ENCODE measurements at places on chromosomes 5 and 9.

GRCh38 chr9:91053824-91054223, 252.2 kb downstream of the SYK start:
- DNase-seq, result no peak

DNA sequence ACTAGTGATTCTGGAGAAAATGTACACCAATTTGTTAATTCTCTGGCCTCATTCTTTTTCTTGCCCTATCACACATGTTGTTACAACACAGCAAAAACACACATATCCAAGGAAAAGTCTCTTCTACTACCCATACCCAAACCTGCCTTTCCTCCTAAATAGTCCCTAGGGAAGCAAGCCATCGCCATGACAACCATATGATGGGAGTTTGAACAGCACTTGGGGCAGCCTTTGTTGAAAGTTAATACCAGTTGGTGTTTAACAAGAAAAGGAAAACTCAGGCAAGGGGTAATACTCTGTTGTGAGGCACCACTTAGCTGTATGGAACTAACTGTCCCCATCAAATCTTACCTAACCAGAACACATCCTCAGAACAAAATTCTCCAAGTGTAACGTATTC, 1.7 kb downstream of the TRPM3 start:
- no peak for DNase-seq

GRCh38 chr5:147617191-147617606, 107.3 kb upstream of the DPYSL3 start:
- DNase-seq, result no peak

DNA sequence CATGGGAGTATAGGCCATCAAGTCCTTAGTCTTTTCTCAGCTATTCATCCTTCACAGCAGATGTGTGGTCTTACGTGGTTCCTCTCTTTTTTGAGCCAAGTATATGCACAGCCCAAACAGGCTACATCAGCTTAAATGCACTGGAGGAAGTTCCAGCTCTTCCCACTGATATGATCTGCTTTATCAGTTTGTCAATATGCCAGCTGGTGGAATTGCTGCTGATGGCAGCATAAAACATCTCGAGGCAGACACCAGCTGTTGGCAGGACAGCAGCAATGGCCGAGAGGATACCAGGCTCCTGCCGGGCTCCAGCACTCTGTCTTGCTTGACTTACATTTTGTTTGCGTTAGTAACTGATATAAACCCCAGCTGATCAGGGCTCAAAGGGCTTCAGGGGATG, 143.4 kb downstream of the TENT4A start:
- DNase-seq, result no peak

DNA sequence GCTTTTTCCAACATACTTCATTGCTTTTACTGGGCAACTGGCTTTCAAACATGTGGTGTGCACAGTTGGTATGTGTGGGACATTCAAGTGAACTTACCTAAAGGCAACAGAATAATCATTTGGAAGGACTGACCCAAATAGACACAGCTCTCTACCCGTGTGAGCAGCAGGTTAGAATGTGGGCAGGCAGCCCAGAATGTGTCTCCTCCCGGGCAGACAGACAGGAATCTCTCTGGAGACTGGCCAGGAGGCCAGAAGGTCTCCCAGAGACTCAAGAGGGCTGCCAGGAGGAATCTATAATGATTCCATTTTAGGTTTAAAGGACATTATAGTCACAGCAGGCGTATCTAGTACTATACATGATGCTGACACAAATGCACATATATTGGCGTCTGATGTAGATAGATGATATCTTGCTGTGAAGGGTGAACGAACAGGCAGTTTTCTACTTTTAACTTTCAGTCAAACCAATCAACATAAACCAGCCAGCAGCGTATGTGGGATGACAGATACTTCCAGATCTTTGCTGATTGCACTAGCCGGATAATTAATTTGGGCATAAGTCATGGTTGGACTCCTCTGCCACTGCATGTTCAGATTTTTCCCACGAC, 297.4 kb upstream of the ZNF608 start:
- DNase-seq, result peak; percentile 39

DNA sequence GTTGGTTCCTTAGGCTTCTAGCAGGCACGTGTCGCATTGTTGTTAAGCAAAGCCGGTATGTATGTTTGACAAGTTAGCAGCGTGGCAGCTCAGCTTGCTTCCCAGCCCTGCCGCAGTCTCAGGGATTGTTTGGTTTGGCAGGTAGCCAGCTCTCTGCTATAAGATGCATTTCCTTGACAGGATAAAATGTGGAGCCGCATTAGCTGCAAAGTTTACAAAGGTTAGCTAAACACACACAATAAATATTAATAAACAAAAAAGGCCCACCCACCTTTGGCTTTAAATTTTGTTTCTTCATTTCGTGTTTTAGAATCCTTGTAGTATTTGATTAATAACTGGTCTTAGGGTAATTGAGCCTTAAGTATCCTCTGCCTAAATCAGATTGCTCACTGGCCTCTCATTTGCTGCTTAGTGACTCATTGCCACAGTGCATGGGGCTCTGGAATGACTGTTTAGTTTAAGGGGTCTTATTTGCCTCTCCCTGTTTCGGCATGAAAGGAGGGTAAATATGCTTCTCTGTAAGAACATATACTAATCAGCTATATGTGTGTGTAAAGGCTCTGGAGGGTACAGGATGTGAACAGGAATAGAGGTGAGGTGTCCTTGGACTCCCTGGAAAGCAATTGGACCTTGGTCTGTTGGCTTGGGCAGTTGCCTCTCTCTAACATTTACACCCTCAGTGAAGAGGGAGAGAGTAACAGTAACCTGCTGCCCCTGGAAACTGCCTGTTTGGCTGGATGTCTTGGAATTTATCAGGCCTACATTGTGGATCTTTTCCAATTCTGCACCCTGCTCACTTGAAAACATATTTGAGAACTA, 122.0 kb downstream of the GDNF start:
- peak; percentile 70 for DNase-seq

DNA sequence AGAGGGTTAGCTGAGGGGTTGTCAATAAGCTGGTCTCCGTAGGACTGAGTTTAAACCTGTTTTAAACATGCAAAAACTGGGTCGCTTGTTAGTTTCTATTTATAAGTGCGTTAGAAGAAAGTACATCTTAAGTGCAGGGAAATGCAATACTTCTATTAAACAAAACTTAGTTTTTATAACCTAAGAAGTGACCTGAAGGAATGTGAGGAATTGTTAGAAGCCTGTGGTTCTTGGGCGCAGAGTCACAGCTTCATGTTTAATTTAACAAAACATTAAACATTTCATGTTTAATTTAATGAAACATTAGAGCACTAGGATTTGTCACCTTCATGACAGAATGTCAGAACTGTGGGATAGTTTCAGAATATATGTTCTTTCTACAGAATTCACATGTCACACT, 469.2 kb upstream of the WWC1 start:
- DNase-seq, result no peak

DNA sequence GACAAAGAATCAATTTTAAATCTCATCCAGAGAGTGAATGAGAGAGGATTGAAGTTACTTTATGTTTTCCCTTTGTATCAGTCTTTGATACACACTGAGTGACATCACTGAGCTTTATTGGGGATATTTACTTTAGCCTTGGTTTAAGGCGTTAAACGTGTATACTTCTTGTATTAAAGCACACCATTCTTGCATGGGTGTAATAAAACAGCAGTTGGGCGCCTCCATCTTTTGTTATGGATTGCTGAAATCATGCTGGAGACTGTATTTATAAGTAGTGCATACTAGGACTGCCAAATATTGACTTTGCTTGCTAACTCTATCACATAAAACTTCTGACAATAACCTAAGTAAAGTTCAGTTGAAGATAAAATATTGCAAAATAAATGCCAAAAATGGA, 1755.8 kb upstream of the WWC1 start:
- no peak for DNase-seq

- DNase-seq, result no peak
These were observed 17.5 kb upstream of the TEX10 start for GRCh38 chr9:100370064-100370723.

DNA sequence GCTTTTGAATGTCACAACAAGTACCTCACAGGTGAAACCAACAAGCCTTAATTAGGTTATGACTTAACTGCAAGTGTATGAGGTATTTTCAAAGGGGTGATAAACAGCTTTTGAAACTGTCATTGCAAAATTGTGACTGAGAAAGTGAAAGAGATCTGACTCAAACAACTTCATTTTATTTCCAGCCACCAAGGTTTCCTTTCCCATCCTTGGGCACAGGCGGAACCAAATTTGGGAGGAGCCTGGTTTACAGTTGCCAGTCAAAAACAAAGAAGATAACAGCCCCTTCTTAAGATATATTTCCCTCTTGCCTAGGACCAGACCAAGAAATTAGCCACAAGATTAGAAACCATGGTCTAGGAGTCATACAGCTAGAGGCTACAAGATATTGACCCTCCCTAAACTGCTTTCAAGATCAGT, 417.1 kb downstream of the CSNK1G3 start:
- no peak for DNase-seq

GRCh38 chr5:78627175-78627574, 21.4 kb downstream of the LHFPL2 start:
- DNase-seq, result no peak

- DNase-seq, result no peak
These were observed 15.9 kb downstream of the ENG start for GRCh38 chr9:127838375-127839078.

DNA sequence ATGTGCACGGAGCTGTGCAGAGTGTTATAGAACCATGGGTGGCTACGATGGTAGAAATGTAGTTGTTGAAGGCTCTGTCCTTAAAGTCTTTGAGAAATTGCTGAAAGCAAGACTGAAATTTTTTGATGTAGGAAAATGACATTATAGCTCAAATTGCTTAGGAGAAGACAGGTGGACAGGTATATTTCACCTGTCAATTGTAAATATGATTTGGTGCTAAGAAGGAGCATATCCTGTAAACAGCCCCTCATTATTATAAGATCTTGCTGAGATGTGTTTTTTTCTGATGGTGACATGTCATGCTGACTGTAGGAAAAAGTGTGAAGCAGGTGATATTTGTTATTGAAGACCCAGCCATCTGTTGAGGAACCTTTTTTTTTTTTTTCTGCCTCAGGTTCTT, 377.9 kb downstream of the PSAT1 start:
- no peak for DNase-seq

GRCh38 chr5:83914662-83915418, 194.2 kb upstream of the HAPLN1 start:
- DNase-seq, result no peak

GRCh38 chr5:110815916-110816605, 77.3 kb downstream of the SLC25A46 start:
- DNase-seq, result no peak

DNA sequence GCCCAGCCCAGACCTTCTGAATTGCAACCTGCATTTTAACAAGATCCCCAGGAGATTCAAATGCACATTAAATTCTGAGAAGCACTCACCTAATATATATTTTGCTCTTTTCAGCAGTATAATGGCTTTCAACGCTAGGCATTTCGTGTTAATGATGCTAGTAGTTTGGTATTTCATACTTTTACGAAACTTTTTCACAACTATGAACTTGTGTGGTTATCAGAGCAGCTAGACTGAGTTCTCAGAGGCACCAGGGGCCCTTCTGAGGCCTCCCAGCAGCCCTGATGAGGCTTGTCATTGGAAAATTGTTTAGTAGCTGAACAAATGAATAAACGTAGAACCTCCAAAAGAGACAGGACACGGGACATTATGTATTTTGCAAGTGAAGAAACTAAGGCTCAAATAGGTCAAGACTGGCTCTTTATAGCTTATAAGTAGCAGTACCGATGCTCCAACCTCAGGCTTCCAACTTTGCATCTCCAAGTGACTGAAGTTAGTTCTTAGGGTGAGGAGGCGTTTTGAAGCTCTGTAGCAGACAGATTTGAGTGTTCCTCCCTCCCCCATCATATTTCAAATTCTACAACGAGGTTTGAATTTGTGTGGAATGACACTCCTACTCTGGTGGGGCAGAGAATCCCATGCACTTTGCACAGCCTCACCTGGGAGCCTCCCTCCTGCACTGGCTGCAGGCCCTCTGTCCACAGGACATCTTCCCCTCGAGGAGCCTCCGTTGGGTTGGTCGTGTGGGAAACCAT, 121.1 kb upstream of the SLC25A48 start:
- DNase-seq, result no peak

- no peak for DNase-seq
These were observed 115.7 kb downstream of the NFIB start for GRCh38 chr9:14198047-14198840.

DNA sequence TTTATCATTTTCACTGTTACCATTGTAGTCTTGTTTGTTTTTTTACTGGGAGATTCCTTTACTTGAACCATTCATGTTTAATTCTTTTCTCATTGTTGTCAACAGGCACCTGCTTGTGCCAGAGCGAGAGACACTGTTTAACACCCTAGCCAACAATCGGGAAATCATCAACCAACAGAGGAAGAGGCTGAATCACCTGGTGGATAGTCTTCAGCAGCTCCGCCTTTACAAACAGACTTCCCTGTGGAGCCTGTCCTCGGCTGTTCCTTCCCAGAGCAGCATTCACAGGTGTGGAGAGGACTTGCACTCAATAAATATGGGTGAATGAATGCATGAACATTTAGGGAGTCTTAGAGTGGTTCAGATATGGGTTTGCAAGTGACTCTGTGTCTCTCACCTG, 37.5 kb downstream of the NUP214 start:
- no peak for DNase-seq

DNA sequence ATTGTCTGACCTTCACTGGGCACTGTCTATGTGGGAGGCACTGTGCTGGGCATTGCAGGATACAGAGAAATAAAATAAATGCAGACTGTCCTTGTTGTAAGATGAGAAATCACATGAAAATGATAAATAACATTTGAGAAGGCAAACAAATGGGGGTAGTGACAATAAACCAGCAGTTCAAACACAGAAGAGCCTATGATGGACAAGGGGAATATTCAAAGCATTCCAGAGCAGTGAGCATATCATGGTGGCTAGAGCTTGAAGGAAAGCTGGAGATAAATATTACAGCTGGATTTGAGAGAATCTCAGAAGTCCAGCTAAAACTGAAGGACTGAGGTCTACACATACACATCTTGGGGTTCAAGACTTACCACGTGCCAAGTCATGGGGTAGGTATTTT, 209.9 kb downstream of the ASTN2 start:
- no peak for DNase-seq

DNA sequence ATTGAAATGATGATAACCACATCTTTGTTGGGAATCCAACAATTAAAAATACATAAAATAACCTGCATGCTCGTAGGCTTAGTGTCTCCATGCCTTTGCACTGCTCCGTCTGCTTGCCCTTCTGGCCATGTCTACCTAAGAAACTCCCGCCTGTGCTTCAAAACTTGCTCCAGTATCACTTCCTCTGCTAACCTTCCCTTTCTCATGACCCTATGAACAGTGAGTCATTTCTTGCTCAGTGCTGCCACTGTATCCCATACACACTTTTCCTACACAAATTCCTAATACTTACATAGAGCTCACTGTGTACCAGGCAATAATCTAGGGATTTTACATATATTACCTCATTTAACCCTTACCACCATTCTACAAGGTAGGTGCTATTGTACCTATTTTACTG, 33.5 kb downstream of the TMEM245 start:
- DNase-seq, result no peak

DNA sequence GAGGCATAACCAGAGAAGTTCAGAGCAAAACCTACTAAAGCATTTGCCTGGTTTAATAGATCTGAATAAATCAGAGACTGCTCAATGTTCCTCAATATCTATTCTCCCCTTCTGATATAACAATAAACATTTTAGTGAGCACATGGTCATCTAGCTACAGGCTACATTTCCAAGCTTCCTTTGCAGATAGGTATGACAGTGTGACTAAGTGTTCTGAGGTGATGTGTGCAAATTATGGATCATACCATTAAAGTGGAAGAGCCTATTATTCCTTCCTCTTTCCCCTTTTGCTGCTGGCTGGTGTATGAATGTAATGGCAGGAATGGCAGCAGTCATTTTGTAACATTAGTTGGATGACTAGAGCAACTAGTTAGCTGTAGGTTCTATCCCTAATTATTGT, 285.8 kb upstream of the RASA1 start:
- no peak for DNase-seq

GRCh38 chr5:37111426-37112382, 137.5 kb downstream of the CPLANE1 start:
- no peak for DNase-seq
